ENCODE measurements at places on chromosomes 12 and 14.

DNA sequence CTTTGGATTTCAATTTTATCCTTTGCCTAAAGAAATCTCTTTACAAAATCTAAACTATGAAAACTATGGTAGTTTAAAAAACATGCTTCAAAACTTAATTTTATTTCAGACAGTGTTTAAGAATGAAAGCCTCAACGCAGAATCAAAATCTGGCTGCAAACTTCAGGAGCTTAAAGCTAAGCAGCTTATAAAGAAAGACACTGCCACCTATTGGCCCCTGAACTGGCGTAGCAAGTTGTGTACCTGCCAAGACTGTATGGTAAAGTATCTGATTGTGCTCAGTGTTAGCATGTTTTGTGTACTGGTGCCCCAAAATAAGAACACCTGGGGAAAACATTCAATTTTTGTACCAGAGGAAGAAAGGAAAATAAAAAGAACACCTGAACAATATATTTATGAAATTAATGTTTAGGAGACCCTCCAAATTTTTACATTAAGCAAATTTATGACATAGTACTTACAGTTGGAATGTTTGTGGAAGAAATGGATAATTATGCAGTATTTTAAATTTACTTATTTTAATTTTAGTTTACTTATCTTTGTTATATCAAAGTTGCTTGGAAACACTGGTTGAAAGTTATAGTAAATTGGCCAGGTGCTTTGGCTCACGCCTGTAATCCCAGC is 12.2 kb downstream of the UBR7 start:
- DNase-seq, result peak; percentile 78

DNA sequence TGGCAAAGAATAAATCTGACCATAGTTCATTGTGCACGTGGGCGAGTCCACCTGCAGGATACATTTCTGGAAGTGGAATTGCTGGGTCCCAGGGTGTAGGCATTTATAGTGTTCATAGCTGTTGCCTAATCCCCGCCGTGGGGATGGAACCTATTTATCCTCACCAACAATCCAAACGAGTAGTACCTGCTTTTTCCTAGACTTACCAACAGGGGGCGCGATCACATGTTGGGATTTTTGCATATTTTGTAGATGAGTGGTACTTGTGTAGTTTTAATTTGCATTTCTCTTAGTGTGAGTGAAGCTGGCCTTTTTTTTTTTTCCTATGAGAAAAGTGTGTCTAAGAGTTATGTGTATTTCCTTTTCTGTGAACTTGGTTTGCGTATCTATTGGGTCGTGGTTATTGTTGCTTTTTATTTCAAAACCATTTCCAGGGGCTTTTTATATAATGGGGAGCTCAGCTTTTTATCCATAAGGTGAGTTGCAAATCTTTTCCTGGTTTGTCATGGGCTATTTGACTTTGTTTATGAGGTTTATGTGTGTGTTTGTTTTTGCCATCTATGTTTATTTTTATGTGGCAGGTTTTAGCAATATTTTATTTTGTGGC is 67.2 kb downstream of the CCDC92 start:
- DNase-seq, result peak; percentile 66

GRCh38 chr12:49553512-49554088 is 14.3 kb downstream of the MCRS1 start:
- DNase-seq, result peak; percentile 48

DNA sequence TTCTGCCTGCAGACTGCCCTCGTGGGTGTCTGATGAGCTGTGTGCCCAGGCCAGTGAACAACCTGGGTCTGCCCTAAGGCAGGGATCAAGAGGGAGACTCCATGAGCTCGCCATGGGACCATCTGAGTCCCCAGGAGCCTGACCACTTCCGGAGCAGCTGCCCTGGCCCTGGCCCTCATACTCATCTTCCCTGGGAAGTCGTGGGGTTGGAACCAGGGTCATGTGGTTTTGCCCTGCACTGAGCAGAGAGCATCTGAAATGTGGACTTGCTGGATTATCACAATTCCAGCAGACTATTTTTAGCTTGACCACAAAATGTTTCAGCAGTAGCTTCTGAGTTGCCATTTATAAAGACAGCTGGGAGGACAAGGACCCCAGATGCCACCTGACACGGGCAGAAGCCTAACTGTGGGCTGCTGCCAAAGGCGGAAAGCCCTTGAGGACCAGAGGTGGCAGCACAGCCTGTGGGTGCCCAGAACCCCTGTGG is 6.7 kb downstream of the BTBD6 start:
- no peak for DNase-seq

DNA sequence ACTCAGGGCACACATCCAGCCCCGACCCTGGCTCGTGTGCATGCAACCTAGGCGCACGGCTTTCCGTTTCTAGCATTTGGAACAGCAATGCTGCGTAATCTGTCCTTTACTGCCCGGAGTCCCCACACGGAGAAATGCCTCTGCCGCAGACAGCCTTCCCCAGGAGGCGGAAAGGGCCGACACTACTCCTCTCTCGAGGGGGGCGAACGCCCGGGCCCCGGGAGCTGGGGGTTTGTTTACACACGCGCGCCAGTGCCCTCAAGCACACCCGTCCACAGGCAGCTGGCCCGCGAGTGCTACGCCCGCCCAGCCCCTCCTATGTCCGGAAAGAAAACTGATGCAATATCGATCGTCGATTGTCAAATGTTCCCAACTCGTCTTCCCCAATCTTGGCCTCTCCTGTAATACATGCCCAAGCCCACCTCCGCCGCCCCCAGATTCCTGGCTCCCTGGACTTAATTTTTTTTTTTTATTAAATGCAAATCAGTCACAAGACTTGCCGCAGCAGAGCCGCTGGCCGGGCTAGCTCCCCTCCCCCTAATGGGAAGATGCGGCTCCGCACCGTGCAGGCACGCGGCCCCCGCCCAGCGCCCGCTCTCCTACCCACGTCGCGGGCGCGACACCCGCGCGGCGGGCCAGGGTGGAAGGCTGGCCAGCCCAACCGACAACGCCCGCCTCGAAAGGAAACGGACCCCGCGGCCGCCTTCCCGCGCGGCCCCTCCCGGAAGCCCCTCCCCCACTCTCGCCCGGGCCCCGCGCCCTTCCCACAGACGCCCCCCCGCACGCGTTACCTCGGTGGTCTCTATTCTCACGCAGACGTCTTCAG is 642 bp downstream of the SLC38A2 start:
- peak; percentile 62 for DNase-seq

DNA sequence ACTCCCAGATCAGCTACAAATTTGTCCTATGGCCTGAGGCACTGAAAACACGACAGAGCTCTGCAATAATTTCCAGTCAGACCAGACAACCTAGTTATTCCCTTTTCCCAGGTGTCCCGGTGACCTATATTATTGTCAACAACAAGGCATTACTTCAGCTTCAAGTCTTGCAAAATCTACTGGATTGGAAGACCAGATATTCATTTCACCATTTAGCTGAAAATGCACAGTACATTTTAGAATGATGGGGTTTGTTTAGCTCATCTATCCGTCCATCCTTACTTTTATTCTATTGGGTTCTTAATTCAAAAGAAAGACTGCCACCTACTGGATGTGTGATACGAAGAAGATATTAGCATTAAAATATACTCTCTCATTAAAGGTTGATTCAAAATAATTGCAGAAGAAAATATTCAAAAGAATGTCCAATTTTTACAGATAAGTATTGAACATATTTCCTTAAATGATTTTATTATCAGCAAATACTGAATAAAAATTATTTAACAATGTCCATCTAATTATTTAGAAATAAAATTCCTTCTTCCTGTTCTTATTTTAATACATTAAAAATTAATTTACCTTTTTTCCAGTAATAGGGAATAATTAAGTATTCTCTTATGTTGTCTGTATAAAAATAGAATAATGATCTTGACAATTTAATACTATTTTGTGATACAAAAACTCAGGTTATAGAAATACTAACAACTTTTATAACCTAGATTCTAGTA is 244.9 kb upstream of the LRIG3 start:
- peak; percentile 10 for DNase-seq

GRCh38 chr12:94561943-94562411 is 88.4 kb downstream of the TMCC3 start:
- DNase-seq, result peak; percentile 93

- no peak for DNase-seq
These were observed 257.5 kb downstream of the MSRB3 start for GRCh38 chr12:65535946-65536345.

- DNase-seq, result no peak
These were observed 51.1 kb downstream of the ZFYVE26 start for GRCh38 chr14:67765192-67765834.

DNA sequence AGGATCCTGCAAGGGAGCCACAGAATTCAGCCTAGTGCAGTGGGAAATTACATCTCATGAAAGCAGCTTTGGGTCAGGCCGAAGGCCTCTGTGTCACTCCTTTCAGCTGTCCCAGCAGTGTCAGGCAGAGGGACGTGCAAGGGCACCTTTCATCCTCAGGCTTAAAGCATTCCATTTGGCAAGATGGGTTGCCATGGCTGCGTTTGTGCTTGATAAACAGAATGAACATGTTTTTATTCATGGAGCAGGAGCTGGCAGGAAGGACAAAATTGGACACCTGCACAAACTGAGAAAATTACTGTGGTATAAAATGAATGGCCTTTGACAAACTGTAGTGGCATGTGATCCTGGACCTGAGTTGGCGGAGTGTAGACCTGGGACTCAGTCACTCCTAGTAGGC is 29.4 kb downstream of the ACAD10 start:
- DNase-seq, result no peak

DNA sequence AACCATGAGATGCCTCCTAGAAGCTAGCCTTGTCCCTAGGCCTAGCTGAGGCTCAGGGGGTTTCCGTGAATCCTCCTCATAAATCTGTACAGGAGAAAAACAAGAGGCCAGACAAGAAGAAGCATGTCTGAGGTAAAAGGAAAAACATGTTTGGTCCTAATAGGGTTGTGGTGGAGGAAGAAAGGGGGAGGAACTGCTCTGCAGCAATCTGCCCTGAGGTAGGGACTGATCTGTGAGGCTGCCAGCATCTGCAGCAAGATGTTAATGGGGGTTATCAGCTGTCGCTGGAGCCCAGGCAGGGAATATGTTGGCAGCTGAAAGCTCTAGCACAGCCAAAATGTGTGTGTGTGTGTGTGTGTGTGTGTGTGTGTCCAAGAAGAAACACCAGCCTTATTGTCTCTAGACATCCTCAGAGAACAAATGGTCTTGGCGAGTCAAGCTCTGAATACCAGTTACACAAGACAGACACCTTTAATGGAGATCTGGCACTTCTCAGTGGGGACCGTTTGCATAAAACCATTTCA is 218.5 kb downstream of the NUAK1 start:
- DNase-seq, result no peak

- no peak for DNase-seq
These were observed 262.5 kb downstream of the DPF3 start for GRCh38 chr14:72631401-72631800.

- no peak for DNase-seq
These were observed 93.9 kb upstream of the AMN1 start for GRCh38 chr12:31822761-31823160.

GRCh38 chr12:114776731-114777442 is 92.9 kb upstream of the TBX3 start:
- no peak for DNase-seq

DNA sequence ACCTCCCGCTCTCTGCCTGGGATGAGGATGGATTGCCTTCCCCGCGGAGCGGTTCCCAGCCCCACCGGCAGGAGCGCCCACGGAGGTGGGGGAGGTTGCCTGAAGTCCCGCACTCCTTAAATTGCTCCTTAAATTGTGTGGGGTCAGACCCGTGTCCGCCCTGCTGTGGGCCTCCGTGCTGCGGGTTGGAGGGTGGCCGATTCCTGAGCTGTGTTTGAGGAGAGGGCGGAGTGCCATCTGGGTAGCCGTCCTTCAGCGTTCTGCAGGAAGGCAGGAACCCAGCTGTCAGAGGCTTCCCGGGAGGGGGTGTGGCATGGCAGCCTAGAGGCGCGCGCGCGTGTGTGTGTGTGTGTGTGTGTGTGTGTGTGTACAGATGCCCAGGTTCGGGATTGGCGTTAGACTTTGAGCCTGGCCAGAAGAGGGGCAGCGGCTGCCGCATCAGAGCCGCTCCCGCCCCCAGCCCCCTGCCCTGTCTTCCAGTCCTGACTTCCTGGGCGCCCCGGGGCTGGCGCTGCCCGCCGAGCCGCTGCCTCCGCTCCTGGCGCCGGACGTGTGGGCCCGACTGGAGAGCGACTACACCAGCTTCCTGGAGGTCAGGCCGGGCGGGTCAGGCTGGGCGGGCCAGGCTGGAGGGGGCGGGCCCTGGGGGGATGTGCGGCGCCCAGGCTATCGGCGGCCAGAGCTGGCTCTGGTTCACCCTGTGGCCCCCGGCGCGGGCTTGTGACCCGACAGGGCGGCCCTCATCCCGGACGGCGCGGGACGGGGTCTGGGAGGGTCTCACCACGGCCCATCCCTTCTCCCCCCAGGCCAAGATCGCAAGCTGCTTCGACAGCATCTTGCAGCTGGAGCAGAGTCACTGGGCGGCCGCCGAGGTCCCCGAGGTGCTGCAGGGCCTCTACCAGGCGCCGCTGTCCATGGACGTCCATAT is 9.2 kb downstream of the EXOC3L4 start:
- peak; percentile 42 for DNase-seq

DNA sequence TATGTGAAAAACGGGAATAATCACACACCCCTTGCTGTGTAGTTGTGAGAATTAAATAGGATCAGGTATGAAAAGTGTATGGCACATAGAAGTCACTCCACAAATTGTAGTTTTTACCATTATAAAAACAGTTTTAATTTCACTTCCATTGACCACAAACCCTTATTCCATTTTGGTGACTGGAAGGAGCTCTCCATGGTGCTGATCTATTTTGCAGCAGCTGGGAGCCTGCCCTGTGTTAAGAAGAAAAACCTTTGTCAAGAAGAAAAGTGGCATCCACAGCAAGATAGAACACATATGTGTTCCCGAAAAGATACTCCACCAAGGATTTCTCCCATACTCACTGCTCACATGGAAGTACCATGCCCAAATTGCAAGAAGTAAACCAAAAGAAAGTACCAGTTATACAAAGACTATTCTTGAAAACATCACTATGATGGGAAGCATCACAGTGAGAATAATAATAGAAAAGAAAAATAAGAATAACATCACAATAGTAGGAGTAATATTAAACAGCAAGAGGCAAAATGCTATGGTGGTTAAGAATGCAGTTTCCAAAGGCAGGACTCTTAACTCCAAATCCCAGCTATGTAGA is 58.7 kb downstream of the TUNAR start:
- DNase-seq, result peak; percentile 23

DNA sequence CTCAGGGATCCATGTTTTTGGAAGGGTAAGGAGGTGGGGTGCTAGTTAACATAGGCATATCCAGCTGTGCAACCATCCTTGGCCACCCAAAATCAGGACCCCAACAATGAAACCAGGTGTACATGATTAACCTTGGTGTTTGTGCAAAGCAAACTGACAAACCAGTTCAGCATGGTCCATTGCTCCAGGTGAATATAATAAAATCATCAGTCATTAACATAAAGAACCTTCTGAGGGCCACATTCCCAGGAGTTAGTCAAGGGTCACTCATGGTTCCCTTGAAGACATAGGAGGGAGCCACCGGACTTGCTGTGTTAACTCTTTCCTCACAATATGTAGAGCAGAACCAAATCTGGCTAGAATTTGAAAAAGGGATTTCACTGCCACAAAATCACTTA is 17.8 kb downstream of the SLC38A2 start:
- DNase-seq, result no peak

DNA sequence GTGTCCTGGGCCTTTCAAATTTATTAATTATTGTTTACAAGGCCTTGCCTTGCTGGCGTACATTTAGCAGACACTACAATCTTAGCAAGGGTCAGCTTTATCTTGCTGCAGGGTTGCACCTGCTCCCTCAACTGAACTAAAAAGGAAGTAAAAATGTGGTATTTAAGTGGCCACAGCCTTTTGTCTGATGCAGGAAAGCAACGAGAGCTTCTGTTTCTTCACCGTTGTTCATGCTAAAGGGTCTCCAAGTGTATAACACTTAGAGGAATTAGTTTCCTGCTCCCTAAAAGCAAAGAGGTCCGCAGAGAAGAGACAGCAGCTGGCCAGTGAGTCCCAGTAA is 62.8 kb upstream of the EGLN3 start:
- DNase-seq, result peak; percentile 27

Data from GM12865 (cell line).